Skin of body (tissue), 3 donors: ENCODE measurements at places on chromosomes 13 and 19. TPM values are rescaled to one million over a fixed set of nuclear protein-coding genes. Genes with fewer than 3 reads are reported as not detected.
A peak's percentile ranks its signal among the peaks of the same experiment; 100 is the strongest.

Gene TLE2
- total RNA-seq, result 10.9 TPM

Gene U2AF2
- 64.1 TPM for total RNA-seq

Gene ONECUT3
- not detected for total RNA-seq

Gene GAPDHS
- 0.20 TPM for total RNA-seq

Gene SHISA7
- 0.10 TPM for total RNA-seq

Gene POSTN
- total RNA-seq, result 947 TPM

DNA sequence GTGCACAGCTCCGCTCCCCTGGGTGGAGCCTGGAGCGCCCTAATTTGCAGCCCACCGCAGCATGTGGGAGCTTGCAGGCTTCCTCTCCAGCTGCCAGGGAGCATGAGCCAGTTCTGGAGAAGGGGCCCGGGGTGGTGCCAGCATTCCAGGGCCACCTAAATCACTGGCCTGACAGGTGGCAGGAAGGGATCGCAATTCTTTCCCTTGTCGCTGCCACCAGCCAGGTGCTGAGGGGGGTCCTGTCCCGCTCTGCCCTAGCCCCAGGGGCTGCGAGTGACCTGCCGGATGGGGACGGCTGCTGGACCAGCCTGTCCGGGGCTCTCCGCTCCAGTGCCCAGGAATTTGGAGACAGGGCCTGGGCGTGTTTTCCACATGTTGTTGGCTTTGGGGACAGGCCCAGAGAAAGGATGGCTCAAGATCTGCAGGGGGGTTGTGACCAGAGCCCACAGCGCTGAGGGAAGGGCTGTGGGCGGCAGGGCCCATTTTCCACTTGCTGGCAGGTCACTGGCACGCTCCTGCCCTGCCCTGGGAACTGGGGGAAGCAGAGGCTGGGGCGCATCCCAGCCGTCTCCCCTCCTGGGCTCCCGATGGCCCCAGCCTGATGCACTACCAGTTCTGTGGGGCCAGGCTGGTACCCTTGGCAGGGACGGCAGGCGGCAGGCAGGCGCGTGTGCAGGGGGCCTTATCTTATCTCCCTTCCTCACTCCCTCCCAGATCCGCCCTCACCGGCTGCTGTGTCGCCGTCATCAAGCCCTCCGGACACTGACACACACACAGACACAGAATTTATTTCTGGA is 9.5 kb downstream of the NDUFA11 start:
- DNase-seq, result no peak

- DNase-seq, result no peak
These were observed 25.0 kb downstream of the SGCG start for GRCh38 chr13:23205807-23206206.

- DNase-seq, result no peak
These were observed 29.4 kb downstream of the DIAPH3 start for GRCh38 chr13:60134376-60134775.

GRCh38 chr19:38769635-38770211 is 3.6 kb downstream of the LGALS7 start:
- peak; percentile 57 for DNase-seq

- no peak for DNase-seq
These were observed 9.9 kb downstream of the TPP2 start for GRCh38 chr13:102606537-102607309.

DNA sequence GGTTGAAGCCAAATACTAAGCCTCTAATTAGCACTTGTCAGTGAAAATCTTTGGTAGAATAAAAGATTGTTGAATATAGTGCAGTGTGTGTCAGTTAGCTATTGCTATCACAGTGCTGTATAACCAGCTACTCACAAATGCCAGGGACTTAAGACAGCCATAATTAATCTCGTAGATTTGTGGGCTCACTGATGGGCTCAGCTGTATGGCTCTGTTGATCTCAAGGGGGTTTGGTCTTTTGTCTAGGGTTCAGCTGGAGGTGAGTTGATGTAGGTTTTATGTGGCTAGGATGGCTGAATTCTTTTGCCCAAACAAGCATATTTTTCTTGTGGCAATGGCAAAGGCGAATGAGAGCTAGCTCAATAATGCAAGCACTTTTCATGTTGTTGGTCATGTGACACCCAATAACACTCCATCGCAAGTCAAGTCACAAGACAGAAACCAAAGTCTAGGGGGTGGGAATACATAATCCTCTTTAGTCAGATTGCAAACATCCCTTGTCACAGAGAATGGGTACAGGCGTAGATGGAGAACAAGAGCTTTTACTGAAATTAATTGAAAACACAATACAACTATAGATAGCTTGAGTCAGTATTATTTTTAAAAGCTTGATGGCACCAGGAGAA is 121.7 kb upstream of the EDNRB start:
- no peak for DNase-seq

- DNase-seq, result no peak
These were observed 41.1 kb upstream of the CHST8 start for GRCh38 chr19:33580645-33581037.

- DNase-seq, result no peak
These were observed 569.7 kb downstream of the PCDH9 start for GRCh38 chr13:66660468-66660813.

DNA sequence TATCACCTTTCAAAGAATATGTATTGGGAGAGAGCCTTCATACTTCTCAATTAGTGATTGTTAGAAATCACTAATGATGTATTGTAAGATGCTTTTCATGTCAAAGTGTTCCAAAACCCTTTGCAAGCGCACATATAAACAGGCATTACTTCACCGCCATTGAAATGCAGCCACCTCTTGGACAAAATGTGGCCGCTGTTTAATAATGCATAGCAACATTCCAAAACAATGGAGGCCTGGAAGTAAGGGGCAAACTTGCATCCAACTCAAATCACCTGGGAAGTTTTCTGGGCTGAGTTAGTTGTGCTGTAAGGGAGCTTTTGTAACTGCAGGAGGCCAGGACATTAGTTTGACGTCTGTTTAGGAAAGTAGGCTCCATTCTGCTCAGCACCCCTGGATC is 438.1 kb downstream of the FGF9 start:
- DNase-seq, result peak; percentile 84

GRCh38 chr19:32675720-32676185 is at the start of gene RGS9BP:
Gene RGS9BP (plus strand): TSS chr19:32675848. CDS start chr19:32676264, 416 bp downstream.
- DNase-seq, result no peak
